ENCODE measurements at places on chromosomes 3 and 15.

DNA sequence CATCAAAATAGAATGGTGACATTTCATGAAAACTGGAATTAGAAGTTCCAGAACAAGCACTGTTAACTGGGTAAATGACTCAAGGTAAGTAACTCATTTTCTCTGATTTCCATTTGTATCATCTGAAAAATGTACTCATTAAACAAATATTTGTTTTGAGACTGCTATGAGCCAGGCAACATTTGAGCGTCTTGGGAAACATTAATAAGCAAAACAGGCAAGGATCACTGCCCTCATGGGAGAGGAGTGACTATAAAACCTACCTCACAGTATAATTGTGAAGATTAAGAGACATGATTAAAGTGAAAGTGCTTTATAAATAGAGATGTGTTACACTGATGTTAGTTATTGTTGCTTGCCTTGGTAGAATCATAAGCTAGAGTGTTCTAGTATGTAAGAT is 711.8 kb upstream of the UBE2E2 start:
- no peak for DNase-seq

DNA sequence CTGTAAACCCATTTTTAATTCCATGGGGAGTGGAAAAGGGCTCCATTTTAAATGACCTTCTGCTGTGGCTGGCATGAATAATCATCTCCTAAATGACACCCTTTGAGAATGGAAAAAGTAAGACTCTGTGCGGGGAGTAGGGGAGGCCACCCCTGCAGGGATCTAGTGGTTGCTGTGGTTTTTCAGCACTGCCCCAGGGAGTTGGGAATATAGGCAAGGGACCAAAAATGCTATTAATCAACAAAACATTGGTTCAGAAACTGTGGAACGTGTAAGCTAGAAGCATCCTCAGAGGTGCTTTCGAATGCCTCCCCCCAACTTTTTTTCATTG is 30.1 kb upstream of the ADAMTS7 start:
- DNase-seq = no peak

GRCh38 chr3:59526999-59527398 is 477.2 kb upstream of the CFAP20DC start:
- DNase-seq = no peak

- DNase-seq = no peak
Measured at GRCh38 chr15:52233405-52233804, 42.2 kb upstream of the GNB5 start.

- DNase-seq = no peak
Measured at GRCh38 chr3:111616417-111617105, 21.4 kb upstream of the ZBED2 start.

DNA sequence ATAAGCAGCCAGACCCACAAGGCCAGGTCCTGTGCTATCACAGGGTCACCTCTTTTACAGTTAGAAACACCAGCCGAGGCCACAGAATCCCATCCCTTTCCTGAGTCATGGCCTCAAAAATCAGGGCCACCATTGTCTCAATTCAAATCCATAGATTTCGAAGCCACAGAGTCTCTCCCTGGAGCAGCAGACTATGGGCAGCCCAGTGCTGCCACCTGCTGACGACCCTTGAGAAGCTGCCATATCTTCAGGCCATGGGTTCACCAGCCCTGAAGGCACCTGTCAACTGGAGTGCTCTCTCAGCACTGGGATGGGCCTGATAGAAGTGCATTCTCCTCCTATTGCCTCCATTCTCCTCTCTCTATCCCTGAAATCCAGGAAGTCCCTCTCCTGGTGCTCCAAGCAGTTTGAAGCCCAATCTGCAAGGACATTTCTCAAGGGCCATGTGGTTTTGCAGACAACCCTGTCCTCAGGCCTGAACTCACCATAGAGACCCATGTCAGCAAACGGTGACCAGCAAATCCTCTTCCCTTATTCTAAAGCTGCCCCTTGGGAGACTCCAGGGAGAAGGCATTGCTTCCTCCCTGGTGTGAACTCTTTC is 39.6 kb downstream of the TGM4 start:
- DNase-seq = peak; percentile 76

DNA sequence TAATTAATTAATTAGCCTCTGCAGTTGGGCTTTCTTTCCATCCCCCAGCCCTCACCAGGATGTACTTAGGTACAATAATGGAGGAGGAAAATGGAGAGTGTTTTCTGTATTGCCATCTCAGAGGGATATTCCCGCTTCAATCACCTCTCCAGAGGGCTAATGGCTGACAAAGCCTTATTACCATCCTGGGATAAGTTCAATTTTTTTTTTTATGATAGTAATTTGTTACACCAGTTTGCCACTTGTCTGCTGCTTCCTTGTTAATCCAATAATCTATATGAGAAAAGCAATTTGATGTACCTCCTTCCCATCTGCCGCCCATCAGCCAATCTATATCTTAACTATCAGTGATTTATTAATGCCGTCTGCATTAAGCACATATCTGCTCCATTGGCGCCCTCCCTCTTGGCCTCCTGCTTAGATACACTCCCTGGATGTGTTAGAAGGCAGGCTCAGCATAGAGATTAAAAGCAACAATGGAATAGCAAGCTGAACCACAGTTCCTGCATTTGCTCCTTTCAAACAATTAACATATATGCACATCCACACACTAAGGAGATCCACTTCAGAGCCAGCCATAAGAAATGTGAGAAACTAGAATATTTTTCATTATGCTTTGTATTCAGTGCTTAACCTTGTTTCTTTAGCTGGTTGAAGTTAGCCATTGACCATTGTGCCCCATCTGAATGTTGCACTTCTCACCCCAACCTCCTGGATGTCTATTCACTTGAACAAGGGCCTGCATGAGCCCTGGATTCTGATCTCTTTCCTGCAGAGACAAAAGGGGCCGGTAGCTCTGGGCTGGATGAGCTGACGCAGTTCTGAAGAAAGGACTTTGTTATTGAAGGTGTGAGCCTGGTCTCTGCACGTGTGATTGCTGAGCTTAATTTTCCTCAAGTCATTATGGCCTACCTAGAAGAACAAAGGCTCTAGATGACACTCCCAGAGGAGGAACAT is 237.3 kb upstream of the GAP43 start:
- no peak for DNase-seq

DNA sequence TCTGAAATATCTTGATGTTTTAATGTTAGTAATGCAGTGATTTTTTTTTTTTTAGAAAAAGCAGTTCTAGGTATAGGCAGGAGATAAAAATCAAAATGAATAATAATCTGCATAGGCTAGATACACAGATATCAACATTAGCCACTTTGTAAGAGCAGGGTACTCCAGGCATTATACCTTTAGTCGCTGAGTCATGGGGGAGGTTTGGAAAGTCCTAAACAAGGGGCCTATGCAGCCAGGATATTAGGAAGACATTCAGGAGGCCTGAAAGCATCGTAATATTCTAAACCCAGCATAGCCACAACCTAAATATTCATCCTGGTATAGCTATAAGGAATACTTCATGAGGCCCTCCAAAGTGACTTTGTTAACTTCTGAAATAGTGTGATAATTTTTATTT is 258.1 kb upstream of the NECTIN3 start:
- DNase-seq = no peak

DNA sequence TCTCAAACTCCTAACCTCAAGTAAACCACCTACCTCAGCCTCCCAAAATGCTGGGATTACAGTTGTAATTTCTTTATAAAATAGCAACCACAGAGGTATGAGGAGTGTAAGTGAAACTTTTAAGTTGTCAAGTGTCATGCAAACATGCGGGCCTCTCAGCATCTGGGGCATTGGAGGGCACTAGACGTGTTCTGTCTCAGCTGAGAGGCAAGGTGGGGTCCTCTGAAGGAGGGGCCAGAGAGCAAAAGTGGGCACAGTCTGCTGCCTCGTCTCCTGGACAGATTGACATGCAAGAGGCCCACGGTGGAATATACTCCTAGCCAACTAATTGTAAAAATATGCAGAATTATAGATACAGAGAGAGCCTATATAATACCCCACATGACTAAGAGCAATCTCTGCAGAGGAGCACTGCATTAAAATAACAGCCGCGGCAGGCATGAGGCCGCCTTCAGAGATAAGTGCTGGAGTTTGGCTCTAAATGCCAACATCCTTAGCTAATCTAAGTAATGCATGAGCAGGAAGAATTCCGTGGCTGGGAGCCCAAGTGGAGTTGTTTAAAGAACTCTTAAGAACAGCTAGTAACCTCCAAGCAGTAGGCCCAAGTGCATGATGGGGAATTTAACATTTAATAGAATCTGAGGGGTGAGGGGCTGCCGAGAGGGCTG is 87.8 kb upstream of the RNU6-1 start:
- peak; percentile 82 for DNase-seq

- no peak for DNase-seq
Measured at GRCh38 chr15:92466834-92467233, 73.2 kb downstream of the ST8SIA2 start.

DNA sequence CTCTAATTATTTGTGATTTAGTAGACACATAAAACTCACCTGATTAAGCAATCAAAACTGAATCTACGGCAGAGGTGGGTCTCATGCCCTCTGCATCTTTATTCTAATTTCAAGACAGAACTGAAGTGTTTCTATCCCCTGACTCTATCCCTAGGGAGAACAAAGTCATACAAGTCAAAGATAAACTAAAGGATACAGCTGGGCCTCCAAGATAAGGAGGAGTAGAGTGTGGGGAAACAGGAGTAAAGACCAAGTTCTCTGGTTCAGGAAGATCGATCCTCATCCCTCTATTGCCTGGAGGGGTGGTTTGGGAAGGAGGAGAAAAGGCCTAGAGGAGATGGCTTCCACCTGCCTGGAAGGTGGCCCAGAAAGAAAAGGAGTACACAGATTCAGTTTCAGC is 58.7 kb upstream of the BBX start:
- DNase-seq = no peak

GRCh38 chr3:23376516-23377248 is 173.6 kb downstream of the UBE2E2 start:
- no peak for DNase-seq

DNA sequence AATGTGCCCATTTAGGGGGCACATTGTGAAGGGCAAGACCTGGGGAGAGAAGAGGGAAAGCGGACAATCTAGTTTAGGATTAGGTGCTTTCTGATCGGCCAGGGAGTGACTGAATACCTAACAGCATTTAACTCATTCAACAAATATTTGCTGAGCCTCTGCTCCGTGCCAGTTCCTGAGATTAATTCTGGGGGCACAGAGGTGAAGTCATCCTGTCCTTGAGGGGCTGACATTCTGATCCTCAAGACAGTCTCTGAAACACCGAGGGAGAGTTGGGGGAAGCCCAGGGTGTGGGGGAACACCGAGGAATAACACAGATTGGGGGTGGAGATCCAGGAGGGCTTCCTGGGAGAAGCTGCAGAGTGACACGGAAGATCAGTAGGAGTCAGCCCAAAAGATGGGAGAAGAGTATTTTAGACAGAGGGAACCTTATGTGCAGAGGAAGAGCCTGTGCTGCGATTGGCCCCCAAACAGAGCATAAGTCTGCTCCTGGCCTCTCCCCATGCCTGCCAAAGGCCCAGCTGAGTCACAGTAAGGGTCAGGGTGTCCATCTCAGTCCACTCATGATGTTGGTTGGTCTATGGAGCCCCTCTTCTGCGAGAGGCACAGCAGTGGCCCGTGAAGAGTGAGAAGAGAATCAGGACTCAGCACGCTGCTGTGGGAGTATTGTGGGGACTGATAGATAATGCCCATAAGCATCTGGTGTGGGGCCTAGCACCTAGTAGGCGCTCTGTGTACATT is 60.2 kb downstream of the AMOTL2 start:
- no peak for DNase-seq

GRCh38 chr15:75648156-75649000 is 666 bp downstream of the SNX33 start:
- DNase-seq = peak; percentile 70

DNA sequence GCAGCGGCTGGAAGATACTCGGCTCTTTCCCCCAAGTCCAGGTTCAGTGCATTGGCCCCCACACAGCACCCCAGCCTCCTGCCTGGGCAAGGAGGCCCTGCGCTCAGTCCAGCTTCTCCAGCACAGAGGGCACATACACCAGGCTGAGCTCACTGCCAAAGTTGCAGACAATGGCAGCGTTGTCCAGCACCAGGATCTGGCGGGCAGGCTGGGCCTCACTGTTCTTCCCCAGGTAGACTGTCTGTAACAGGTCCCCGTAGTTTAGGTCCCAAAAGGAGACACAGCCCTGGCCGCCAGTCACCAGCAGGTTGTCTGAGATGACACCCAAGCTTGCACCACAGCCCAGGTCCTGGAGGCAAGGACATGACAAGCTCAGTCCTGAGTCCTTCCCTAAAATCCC is 32.9 kb downstream of the PTPN23 start:
- no peak for DNase-seq

DNA sequence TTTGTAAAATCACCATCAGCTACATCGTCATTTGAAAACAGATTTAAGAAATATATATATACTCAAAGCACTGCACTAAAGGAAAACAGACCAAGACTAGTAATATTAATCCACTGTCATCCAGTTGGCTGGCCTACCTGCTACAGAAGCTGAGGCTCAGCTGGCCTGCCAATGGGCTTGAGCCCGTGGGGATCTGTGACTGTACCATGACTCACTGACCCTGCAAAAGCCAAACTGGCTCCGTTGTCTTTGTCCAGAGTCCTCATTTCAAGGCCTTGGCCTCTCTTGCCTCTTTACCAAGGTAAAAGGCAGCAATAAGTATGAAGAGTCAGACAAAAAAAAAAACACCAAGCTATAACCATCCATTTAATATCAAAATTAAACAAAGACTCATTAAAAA is 463.5 kb upstream of the RASGRP1 start:
- peak; percentile 59 for DNase-seq

DNA sequence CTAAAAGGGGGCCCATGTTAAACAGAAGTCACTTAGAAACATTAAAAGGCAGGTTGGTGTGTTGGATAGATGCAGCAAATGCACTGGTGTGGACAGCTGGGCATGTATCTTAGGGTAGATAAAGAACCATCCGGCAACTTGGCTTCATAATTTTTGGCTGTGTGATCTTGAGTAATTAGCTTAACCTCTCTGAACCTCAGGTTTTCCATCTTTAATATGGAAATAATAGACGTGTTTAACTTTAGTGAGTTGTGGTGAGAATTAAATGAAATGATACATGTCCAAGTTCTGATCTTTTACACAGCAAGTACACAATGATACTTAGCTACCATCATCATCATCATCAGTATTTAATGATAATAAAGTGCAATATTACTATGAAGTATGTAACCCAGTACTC is 330.4 kb downstream of the FOXP1 start:
- no peak for DNase-seq

GRCh38 chr3:101038393-101038792 is 45.2 kb upstream of the ABI3BP start:
- DNase-seq = no peak

All from Right ventricle myocardium superior (tissue), 1 donor.